ENCODE measurements at places on chromosomes 4 and X.

DNA sequence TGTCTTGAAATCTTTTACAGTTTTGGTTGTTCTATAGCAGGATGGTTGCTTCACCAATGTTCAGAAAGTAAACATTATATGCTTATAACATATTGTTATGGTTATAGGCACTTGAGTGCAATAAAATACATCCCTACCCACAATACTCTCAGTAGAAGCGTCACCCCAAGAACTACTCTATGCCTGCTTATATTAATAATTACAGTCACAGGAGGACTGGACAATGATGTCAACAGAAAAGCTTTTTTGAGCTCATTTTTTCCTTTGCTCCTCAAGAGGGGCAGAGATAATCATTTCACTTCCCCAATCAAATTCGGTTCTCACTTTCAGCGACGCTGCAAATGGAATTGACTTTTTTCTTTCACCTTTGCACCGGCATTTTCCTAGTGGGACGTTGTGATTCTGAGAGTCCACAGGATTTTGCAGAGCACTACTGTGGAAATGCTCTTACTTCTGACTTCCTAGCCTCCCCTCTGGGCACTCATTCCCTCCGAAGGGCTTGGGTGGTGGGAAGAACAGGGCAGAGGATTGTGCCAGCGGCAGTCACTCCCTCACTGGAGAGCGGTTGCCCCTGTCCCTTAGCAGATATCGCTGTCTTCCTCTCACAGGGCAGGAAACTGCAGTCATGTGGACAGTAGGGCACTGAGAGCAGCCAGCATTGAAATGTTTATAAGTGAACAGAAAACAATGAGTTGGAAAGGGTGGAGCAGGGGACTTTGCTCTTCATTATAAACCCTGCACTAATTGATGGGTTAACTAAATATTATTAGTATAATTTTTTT lies 24.9 kb upstream of the SGMS2 start:
- no peak for DNase-seq

DNA sequence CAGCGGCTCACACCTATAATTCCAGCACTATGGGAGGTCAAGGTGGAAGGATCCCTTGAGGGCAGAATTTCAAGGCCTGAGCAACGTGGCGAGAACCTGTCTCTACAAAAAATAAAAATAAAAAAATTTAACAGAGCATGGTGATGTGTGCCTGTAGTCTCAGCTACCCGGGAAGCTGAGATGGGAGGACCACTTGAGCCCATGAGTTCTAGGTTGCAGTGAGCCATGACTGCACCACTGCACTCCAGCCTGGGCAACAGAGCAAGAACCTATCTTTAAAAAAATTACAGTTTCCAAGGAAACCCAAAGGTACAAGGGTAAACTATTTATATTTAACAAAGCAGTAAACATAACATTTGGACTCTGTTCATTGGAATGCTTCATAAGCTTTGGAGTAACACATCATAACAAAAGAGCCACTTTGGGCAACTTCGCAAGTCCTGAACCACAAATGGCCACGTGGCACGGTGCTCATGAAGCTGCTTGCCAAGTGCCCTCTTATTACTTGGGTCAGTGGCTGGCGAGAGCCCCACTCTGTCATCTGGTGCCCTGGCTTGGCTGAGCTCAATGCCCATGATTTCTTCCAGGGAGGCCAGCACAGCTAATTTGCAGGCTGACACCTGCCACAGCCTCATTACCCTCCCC lies 165.6 kb downstream of the SH3KBP1 start:
- no peak for DNase-seq

DNA sequence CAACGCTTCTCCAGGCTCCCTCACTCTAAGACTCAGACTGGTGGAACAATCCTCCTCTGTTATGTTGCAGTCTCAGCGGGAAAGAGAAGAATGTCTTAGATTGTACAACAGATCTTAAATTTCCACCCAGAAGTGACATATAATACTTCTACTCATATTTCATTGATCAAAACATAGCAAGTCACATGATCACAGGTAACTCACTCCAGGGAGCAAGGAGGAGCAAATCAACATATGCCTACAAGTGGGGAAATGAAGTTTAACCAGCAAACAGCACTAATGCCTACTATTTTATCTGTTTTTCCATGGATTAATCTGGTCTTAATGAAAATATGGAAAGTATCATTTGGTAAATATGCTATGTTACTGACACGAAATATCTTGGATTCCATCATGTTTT lies 819.8 kb downstream of the CCSER1 start:
- no peak for DNase-seq

DNA sequence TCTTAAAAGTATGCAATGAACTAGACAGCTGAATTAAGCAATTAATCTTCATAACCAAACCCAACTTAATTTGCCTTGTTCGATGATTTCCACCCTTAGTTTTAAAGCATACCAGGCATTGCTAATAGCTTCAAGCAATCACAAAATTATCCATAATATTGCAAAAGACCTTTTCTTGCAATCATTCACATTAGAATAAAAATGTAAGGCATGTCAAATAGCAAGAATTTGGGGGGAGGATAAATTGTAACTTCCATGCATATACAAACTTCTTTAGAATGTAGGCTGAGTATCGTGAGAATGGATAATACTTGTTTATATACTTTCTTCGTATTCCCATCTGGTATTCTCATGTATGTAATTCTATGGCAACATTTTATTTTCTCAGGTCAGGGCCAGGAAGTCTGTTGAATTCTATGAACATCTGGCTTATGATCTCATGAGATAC lies 28.7 kb upstream of the BMP2K start:
- peak; percentile 63 for DNase-seq

DNA sequence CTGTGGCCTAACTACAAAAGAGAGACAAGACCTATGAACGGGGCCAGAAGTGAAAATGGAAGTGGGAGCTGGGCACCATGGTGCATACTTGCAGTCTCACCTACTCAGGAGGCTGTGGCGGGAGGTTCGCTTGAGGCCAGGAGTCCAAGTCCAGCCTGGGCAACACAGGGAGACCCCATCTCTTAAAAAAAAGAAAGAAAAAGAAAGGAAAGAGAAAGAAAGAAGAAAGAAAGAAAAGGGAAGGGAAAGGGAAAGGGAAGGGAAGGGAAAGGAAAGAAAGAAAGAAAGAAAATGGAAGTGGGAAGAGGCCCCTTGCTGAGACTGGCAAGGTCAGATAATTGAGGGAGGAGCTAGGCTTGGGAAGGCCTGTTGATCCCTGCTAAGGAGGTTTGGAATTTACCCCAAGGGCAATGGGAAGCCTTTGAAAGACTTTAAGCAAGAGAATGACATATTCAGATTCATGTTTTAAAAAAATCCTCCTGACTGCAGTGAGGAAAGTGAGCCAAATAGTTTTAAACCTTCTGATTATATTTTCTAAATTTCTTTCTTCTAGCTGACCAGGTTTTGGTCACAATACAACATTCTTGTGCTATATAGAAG lies 17.7 kb upstream of the HERC5 start:
- peak; percentile 22 for DNase-seq

GRCh38 chr4:47210828-47211227 lies 179.5 kb downstream of the GABRB1 start:
- DNase-seq = no peak

DNA sequence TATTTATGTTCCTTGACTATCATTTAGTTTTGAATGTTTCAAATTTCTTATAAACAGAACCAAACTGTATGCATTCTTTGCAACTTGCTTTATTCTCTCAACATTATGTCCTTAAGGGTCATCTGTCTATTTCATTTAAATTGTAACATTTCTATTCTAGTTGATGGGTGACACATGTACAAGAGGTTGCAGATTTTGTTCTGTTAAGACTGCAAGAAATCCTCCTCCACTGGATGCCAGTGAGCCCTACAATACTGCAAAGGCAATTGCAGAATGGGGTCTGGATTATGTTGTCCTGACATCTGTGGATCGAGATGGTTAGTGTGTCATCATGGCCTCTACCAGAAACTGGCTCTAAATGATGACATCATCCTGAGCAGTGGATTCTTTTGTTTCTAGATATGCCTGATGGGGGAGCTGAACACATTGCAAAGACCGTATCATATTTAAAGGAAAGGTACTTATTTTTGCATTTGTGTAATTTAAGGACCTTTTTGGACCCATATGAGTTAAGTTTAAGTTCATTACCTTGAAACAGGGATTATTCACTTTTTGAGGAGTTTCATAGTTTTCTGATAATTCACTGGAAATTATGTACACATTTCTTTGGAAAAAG lies 6.1 kb downstream of the LIAS start:
- DNase-seq = peak; percentile 93

DNA sequence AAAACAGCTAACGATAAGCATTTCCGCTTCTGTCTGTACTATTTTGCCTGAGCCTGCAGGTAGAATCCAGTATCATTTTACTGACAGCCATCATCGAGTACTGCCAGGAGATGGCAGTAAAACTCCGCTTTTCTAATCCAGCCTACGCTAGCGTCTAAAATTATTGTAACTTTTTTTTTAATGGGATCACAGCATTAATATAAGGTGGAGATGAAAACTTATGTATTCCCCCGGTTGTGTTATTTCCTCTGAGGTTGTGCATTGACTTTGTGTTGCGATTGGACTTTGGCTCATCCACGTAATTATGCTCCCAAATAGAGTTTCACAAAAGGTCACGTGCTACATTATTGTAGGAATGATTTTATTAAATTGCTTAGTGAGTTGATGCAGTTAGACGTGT lies 248.1 kb downstream of the C4orf33 start:
- peak; percentile 10 for DNase-seq

DNA sequence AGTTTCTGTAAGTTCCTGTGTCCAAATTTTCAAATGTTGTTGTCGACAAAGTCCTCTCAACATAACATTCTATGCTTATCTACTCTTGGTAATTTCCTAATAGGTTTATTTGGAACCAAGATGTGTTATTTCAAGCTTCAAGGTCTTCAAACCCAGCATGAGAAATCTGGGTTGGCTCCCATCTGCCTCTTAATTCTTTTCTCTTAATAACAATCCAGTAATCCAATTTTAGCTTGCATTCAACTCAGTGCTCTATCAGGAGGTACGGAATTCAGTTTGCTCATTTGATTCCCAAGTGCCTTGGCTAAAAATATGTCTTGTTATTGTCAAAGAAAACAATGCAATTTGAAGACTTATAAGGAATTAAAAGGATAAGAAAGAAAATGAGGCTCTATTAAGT lies 235.5 kb upstream of the MID1 start:
- DNase-seq = no peak

GRCh38 chr4:8316911-8317351 lies 47.4 kb downstream of the HTRA3 start:
- DNase-seq = no peak

- no peak for DNase-seq
Observed at GRCh38 chrX:108160309-108160708, 68.7 kb downstream of the ATG4A start.

DNA sequence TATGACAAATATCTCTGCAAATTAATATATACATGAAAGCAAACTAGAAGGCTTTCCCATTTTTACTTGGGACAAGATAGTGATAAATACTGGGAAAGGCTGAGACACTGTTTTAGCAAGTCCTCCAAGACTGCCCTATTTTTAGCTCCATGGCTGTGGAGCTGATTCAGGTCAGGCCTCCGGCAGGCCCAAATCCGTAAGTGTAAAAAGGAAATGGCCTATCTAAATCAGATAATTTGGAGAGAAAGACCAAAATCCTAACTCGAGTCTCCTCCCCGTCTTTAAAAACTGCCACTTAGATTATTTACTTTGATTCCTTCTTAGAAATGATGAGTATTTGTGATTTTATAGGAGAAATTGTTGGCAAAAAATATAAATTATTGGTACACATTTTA lies 2.9 kb downstream of the OTUD4 start:
- peak; percentile 65 for DNase-seq

DNA sequence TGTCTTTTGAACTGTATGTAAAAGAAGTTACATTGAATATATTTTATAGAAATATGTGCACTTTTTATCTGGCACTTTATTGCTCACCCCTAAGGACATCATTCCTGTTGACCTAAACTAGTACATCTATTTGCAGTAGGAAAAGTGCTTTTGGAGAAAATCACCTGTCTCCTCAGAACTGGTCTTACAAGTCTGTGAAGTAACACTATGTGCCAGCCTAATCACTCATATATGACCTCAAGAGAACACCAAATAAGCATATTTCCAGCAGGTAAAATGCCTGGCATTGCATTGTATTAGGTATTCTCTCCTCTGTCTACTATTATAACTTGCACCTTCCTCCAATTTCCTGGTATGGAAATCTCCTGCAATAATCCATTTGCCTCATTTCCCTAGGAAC lies 4.0 kb upstream of the GASK1B start:
- no peak for DNase-seq

GRCh38 chr4:136078976-136079375 lies 1453.3 kb downstream of the PCDH18 start:
- DNase-seq = peak; percentile 2

GRCh38 chr4:183995570-183995969 lies 90.5 kb downstream of the STOX2 start:
- DNase-seq = peak; percentile 21

DNA sequence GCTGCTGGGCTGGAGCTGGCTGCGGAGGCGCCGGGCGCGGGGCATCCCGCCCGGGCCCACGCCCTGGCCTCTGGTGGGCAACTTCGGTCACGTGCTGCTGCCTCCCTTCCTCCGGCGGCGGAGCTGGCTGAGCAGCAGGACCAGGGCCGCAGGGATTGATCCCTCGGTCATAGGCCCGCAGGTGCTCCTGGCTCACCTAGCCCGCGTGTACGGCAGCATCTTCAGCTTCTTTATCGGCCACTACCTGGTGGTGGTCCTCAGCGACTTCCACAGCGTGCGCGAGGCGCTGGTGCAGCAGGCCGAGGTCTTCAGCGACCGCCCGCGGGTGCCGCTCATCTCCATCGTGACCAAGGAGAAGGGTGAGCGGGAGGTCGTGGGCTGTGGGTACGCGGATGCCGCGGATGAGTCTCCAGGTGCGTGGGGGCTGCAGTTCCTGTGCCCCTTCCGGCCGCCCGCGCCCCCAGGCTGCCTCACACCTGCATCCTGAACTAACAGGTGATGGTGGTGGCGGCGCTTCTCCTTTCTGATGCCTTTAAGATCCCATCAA lies 499 bp downstream of the CYP2U1 start:
- DNase-seq = no peak

GRCh38 chr4:44736900-44737299 lies 10.5 kb upstream of the GNPDA2 start:
- no peak for DNase-seq

- DNase-seq = no peak
Observed at GRCh38 chr4:11470438-11471045, 41.8 kb upstream of the HS3ST1 start.

DNA sequence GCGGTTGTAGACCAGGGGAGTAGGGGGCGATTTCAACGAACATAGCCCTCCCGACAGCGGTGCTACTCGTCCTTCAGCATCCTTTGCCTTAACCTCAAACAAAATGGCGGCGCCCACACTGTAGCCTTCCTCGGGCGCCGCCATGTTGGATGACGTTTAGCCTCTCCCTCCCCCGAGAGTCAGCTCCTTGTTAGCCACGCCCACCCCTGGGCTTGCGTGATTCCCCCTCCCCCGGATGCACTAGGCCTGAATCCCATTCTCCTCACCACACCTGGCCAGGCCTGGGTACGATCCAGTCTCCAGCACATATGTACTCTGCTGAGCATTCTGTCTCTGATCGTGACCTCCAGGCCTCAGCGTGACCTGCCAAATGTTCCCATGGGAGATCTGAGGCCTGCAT lies 49.0 kb upstream of the ZNF157 start:
- DNase-seq = peak; percentile 65

- DNase-seq = no peak
Observed at GRCh38 chrX:20260885-20261284, 5.8 kb downstream of the RPS6KA3 start.

Measured in fibroblast of villous mesenchyme (primary cell).